ENCODE measurements at places on chromosomes 16 and 17. TPM values are rescaled to one million over a fixed set of nuclear protein-coding genes. Genes with fewer than 3 reads are reported as not detected.

The CCL7 gene
- not detected for total RNA-seq

The TGFB1I1 gene
- total RNA-seq = 30.8 TPM

The FA2H gene
- total RNA-seq = not detected

The CHST5 gene
- total RNA-seq = not detected

The C16orf96 gene
- total RNA-seq = 0.52 TPM

The HIGD1B gene
- total RNA-seq = 8.9 TPM

The OTOA gene
- under 0.01 TPM for total RNA-seq

The KCNH6 gene
- total RNA-seq = not detected

The VMO1 gene
- 4.7 TPM for total RNA-seq

The PRPSAP2 gene
- 40.7 TPM for total RNA-seq

The ADAD2 gene
- not detected for total RNA-seq

The PPP1R27 gene
- total RNA-seq = 35.0 TPM

The COG1 gene
- total RNA-seq = 18.3 TPM

The CTRB2 gene
- total RNA-seq = not detected

The RND2 gene
- total RNA-seq = under 0.01 TPM

The SDK2 gene
- 11.0 TPM for total RNA-seq

The TBC1D3G gene
- not detected for total RNA-seq

The IKZF3 gene
- total RNA-seq = 0.52 TPM

The FAHD1 gene
- 23.0 TPM for total RNA-seq

The CMTM2 gene
- total RNA-seq = not detected

The C16orf89 gene
- 2.1 TPM for total RNA-seq

The DNAH17 gene
- under 0.01 TPM for total RNA-seq

The ANKRD40CL gene
- total RNA-seq = not detected

The PRCD gene
- 0.52 TPM for total RNA-seq

The CCL17 gene
- not detected for total RNA-seq

The CLEC19A gene
- total RNA-seq = not detected

All from skeletal muscle tissue (tissue), 5 donors.